ENCODE measurements at places on chromosomes 11 and 22. TPM values are rescaled to one million over a fixed set of nuclear protein-coding genes. Genes with fewer than 3 reads are reported as not detected.

DNA sequence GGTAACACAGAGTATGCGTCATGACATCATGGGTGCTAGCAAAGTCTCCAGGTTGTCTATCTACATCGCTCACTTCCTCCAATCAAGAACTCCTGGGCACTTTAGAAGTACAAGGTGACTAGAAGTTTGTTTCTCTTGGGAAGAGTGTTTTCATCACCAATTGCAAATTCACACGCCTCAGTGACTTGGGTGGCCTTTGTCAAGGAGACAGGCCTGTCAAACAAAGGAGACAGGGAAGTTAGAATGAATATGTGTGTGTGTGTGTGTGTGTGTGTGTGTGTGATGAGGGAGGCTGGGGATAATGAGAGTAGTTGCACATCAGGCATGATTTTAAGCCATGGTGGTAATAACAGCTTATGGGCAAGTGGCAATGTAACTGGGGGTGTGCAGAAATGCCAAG lies 953.2 kb downstream of the OPCML start:
- DNase-seq: no peak

The FAM111B gene
- total RNA-seq: 0.36 TPM

The TNNI2 gene
- not detected for total RNA-seq

The DAGLA gene
- total RNA-seq: 1.8 TPM

DNA sequence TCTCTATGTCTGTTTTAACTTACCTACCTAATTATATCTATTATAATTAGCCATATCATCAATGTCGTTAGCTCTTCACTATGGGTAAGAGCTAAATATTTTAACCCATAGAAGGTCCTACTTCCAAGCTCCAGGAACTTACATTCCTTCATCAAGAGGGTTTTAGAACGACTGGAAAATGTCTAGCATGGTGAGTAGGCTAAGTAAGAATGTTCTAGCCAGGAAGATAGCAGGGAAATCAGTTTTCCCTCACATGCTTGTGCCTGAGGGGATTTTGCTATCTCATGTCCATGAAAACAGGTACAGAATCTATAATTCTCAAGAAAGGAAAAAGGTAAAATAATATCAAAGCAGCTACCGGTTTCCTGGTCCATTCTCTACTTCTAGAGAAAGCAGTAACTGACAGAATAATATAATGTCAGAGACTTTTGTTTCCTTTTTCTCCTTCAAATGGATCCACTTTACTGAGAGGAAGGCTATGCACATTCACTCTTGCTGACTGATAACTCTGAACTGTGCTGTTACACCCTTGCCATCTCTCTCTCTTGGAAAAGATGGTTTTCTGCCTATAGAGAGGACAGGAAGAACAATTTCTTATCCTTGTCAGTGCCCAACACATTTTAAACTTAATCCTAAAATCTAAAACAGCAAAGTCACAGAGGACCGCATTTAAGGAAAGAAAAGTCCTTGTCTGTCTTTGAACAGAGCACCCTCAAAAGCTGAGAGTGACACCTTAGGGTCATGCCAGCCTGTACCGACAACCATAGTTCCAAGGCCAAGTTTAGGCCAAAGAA lies 67.0 kb downstream of the MAML2 start:
- DNase-seq: no peak

The ANKK1 gene
- not detected for total RNA-seq

DNA sequence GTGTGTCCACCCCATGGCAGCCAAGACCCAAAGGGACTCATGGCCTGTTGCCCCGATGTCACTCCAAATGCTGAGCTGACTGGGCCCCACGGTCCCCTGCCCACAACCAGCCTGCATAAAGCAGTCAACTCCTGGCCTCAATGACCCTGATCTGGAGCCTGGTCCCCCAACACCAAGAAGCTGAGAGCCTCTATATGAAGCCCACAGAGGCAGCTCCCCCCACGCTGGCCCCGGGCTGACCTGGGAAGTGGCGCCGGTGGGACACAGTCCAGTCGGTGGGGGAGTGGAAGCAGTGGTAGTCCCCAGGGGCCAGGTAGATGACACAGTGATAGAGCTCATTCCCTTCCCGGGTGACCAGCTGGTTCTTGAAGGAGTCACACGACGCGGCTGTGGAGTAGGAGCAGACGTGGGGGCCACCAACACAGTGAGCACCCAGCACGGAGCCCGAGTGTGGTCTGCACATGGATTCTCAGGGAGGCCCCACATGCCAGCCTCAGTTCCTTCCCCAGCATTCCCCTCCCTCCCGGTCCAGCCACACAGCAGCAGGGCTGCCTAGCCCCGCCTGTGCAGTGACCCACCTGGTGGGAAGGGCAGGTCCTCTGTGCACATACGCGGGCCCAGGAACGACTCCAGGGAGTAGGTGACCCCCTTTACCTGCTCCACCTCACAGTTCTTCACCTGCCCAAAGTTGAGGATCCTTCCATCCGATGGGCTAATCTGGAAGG lies 41.1 kb downstream of the PISD start:
- DNase-seq: no peak

The MUC6 gene
- total RNA-seq: not detected
